ENCODE measurements at places on chromosomes 1 and 21. TPM values are rescaled to one million over a fixed set of nuclear protein-coding genes. Genes with fewer than 3 reads are reported as not detected.

RNF220 gene
- 93.4 TPM for total RNA-seq

A3GALT2 gene
- not detected for total RNA-seq

GRCh38 chr1:86718786-86719185 lies 14.4 kb downstream of the SH3GLB1 start:
- H3K27me3 ChIP-seq, result no peaks in the 10 kb centered on the region
- H3K4me1 ChIP-seq, result no peaks in the 10 kb centered on the region
- H3K4me3 ChIP-seq, result no peak overlapping the region
- no peak overlapping the region for H3K27ac ChIP-seq

DNA sequence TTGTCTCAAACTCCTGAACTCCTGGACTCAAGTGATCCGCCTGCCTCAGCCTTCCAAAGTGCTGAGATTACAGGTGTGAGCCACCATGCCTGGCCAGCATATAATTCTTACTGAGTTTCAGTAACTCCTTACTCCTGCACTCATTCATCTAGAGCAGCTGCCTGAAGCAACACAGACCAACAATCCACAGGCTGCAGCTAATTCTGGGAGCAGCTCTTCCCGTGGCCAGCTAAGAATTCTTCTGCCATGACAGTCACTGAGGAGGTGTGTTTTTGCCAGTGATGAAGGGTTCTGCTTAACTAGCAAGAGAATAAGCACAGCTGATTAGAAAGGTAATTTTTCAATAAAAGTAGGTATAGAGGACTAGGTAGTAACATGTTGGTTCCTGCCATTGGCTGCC lies 5.4 kb downstream of the VTCN1 start:
- no peak overlapping the region for H3K27ac ChIP-seq
- H3K36me3 ChIP-seq, result no peaks in the 10 kb centered on the region
- no peaks in the 10 kb centered on the region for H3K27me3 ChIP-seq
- no peak overlapping the region for H3K4me3 ChIP-seq
- no peaks in the 10 kb centered on the region for H3K4me1 ChIP-seq
- no peak for DNase-seq

GRCh38 chr21:31977816-31978215 lies 105.0 kb downstream of the HUNK start:
- no peak overlapping the region for H3K27ac ChIP-seq
- no peaks in the 10 kb centered on the region for H3K4me1 ChIP-seq
- H3K27me3 ChIP-seq, result no peaks in the 10 kb centered on the region
- no peak overlapping the region for H3K4me3 ChIP-seq

DNA sequence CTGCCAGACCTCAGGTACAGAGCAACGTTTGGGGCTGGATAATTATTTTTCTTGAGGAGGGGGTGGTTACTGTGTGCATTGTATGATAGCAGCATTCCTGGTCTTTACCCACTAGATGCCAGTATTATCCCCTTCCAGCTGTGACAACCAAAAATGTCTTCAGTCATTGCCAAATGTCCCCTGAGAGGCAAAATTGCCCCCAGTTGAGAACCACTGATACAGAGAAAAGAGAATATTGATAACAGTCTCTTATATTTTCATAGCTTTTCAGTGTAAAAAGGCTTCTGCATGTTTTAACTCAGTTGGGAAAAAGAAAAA lies 51.8 kb upstream of the SYT14 start:
- no peaks in the 10 kb centered on the region for H3K4me1 ChIP-seq
- H3K36me3 ChIP-seq, result no peaks in the 10 kb centered on the region
- H3K27me3 ChIP-seq, result no peaks in the 10 kb centered on the region
- no peak for DNase-seq
- no peak overlapping the region for H3K27ac ChIP-seq

GRCh38 chr1:46687093-46687659 lies 15.5 kb downstream of the TEX38 start:
- no peaks in the 10 kb centered on the region for H3K4me1 ChIP-seq
- H3K36me3 ChIP-seq, result peaks cover 12% of the 10 kb centered on the region
- DNase-seq, result peak; percentile 83
- no peaks in the 10 kb centered on the region for H3K27me3 ChIP-seq
- no peak overlapping the region for H3K4me3 ChIP-seq
